Anterior cingulate cortex (tissue), 58 donors: ENCODE measurements at places on chromosomes 7 and 10.

- DNase-seq = no peak
These were observed 30.5 kb downstream of the KIAA1217 start for GRCh38 chr10:24239289-24240040.

GRCh38 chr10:71035511-71036296 lies 147.3 kb upstream of the PCBD1 start:
- no peak for DNase-seq

GRCh38 chr7:44159824-44160630 lies 18.9 kb upstream of the MYL7 start:
- DNase-seq = no peak

- no peak for DNase-seq
These were observed 249.9 kb downstream of the RNLS start for GRCh38 chr10:88333248-88333630.

GRCh38 chr7:155996718-155997280 lies 184.5 kb upstream of the SHH start:
- no peak for DNase-seq

DNA sequence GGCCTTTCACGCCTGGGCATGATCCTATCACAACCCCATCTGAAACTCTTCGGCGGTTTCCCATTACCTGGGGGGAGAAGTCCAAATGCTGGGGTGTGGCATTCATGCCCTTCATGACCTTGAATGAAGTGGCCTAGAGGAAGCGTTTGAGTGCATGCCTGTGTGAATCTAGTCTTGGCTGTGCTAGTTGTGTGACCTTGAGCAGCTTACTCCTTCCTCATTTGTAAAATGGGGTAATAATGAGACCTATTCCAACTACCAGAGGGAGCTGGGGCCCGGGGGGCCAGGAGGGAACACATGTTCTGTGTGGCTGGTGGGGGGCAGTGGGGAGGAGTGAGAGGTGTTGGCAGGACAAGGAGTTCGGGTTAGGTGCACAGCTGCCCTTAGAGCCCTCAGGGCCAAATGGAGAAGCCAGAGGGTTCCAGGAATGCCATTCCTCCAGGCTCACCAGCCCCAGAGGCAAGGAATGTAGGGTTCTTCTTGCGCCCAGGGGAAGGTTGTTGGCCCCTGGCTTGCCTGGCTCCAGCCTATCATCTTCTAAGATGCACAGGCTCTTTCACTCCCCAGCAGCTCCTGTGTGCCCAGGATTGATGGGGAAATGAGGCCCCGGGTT lies 21.3 kb upstream of the TBRG4 start:
- no peak for DNase-seq

DNA sequence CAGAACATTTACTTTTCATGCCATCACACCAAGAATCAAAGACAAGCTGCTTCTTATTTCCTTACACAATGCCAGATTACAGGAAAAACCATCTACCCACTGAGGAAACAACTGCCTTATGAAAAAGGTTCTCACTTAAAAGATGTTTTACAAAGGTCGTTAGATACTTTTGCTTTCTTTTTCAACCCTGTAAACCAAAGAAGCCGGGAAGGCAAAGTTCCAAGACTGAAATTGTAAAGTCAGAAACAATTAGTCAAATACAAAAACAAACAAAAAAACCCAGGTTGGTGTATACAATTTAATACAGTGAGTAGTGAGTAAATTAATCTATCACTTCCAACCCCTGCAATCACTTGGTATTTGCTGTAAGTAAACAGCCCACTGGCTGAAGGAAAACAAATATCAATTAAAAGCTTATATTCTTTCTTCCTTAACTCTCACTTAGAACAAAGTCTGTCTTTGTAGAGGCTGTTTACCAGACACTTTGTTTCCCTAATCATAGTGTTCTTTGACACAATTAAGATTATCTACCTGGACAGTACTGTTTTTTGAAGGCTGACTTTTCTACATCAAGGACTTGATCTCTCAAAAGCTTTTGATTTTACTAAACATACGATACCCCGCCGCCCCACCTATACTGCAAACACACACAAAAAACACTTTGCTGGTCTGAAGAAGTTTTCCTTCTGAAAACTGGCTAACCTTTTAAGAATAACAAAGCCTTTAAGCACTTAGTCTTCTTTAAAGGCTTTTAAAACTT lies 18.1 kb downstream of the ERLIN1 start:
- DNase-seq = no peak

GRCh38 chr10:61985715-61986114 lies 84.2 kb downstream of the ARID5B start:
- DNase-seq = no peak

GRCh38 chr10:44716470-44717015 lies 194.6 kb upstream of the TMEM72 start:
- no peak for DNase-seq

DNA sequence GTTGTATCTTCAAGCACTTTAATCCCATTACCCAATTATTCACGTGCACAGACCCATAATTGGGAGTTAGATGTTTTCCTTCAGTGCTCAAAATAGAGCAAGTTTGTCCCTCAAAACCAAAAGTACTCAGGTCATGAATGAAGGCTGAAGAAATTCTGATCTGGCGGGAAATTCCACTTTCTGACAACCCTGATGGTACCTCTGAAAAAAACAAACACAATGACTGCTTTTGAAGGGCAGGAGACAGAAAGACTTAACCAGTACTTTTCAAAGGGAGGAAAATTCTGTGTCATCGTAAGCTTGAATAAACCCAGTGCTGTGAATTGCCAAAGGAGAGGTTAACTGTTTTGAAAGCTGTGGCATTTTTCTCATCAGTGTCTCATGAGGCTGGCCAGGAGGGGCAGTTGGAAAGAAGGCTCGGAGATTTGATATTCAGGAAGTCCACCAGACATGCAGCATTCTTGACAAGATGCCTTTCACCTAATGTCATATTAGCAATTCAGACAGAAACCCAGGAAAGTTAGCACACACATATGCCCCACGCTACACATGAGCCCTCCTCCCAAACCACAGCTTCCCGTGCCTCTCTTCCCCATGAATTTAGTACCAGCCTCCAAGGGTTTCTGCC lies 347.0 kb downstream of the KCNMA1 start:
- no peak for DNase-seq

DNA sequence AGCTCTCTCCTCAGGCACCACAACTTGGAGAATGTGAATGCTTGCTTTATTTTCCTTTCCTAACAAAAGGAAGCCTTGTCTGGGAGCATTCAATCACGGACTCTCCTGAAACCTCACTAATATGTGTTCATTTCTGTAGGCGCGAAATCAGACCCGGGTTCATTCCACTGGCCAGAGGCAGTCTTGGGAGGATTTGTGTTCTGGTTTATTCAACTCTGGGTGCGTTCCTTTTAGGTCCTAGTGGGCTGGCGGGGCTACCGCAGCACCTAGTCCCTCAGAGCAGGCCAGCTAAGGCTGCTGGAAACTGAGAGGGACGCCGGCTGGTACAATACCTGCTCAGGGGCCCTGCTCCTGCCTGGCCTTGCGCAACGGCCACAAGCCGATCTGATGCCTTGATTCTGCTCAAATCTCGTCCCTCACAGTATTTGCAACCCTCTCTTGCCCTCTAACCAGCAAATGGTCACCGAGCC lies 7.5 kb downstream of the HOXA4 start:
- DNase-seq = no peak

DNA sequence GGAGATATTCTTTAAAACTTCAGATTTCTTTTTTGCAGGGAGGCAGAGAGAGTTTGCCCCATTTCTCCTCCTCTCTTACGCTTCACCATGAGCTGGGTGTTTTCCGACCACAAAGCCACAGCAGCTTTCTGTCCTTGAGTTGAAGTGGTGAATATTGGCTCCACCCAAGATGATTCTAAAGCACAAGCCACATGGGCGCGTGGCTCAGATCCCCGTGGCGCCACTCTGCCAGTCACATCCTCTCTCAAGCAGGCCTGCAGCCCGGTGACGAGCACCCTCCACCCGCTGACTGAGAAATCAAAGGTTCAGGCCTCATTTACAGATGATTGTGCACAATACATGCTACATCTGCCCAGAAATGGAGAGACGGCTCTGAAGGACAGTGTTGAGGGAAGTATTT lies 27.6 kb upstream of the RNF32 start:
- no peak for DNase-seq

DNA sequence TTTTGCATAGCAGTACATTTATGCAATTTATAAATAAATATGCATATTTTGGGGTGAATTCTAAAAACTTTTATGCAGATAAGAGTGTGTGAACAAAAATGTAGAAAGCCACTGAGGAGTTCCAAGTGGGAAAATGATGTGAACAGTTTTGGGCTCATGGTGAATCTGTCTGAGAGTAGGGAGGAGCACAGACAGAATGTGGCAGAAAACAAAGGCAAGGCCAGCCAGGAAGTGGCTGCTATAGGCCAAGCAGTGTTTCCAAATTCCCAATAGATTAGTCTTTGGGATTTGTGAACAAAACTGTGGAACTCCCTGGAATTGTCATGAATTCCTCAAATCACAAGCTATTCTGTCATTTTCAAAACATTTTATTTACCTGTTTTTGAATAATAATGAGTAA lies 73.6 kb upstream of the AMPH start:
- DNase-seq = no peak

DNA sequence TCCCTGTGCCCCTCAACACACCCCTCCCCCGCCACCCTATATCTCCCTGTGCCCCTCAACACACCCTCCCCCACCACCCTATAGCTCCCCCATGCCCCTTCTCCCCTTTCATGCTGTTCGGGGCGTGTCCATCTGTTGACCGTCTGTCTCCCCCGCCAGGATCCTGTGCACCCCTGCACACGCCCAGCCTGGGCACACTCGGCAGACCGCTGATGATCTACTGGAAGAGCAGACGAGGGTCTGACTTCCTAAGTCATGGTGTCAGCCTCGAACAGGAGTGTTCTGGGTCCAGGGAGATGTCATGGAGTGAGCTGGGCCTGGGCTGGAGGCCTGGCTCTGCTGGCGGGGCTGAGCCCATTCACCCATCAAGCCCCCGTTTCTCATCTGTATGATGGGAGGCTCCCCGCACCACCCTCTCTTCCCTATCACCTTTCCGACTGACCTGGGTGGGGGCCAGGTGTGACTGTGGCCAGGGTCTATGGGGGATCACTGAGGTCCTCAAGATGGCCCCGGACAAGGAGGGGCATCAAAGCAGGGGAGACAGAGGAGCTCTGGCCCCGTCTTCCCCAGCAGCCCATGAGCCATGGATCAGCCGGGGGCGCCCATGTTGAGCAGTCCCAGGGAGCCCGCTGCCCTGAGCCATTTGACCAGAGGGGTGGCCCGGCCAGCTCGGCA lies 48.3 kb downstream of the PDGFA start:
- DNase-seq = no peak

DNA sequence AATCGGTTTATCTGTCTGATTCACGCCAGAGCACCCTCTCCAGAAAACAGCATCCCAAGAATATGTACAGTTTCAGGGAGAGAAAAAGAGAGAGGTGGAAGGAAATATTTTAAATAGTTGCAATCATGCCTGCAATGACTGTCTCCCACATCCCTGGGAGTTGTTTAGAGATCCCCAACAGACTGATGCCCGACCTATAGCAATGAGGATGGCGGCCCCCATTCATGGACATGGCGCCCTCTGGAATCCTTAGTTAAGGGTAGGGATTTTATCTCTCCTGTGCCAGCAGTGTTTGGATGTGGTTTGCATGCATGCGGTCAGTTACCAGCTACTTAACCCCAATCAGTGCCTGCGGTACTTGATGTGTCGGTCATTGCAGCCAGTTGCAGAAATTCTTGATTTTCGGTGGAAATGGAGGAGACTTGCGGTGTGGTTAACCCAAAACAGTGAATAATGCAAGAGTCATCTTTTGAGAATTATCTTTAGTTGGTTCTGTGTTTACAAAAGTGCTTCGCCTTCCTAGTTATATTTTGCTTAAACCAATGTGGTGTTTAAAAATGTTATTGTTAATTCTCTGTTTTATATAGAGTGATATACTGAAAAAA lies 186.0 kb upstream of the TCF7L2 start:
- no peak for DNase-seq

- DNase-seq = no peak
These were observed 40.3 kb downstream of the SGCE start for GRCh38 chr7:94615666-94616065.

DNA sequence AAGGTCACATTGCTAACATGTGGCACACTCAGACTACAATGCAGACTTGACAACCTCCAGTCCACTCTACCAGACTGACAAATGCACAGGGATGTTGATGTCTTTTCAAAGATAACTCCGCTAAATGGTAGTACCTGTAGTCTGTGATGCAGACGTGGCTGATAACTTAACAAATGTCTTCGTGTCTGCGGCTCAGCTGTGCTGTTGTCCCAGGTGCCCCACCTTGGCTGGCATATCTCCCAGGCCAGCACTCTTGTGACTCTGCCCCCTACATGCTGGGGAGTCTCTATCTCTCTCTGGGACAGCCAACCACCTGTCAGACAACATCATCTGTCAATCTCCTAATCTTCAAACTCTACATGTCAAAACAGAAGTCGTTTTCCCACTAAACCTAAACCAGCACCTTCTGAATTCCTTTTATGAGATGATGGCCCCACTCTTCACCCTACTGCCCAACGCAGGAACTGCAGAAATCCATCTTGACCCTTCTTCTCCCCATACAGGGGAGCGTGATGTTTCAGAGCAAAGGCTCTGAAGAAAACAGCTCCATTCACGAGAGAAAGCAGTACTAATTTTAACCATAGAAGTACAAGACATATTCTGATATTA lies 156.4 kb downstream of the USP6NL start:
- DNase-seq = no peak

GRCh38 chr10:108616559-108617285 lies 1306.6 kb downstream of the XPNPEP1 start:
- no peak for DNase-seq

GRCh38 chr7:25597946-25598345 lies 369.7 kb upstream of the NPVF start:
- DNase-seq = no peak

GRCh38 chr7:151143261-151144015 lies 24.1 kb downstream of the GBX1 start:
- DNase-seq = no peak

DNA sequence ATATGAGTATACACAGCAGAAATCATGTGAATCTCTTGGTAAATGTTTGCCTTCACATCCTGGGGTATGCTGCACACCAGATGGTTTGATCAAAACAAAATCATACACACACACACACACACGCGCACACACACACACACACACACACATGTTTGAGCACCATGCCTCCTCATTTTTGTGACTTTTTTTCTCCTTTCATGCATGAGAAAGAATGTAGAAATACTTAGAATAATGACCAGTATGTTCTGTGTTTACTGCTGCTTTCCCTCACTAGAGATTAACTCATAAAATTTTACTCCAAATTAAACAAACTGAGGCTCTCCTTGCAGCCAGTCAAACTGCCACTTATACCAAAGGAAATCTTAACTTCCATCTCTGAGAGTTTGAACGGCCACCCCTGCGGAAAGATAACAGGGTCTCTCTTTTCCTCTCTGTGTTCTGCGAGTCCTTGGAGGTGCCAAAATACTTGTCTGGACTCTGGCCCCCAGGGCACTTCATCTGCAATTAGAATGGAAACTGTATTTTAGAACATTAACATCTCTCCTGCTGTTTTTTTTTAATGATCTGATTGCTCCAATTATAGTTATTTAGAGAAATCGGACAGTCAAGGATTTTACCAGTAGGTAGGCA lies 320.8 kb upstream of the NFE2L3 start:
- no peak for DNase-seq

GRCh38 chr7:78345979-78346378 lies 547.4 kb downstream of the PHTF2 start:
- DNase-seq = no peak
